ENCODE measurements at places on chromosomes 2 and 18.

DNA sequence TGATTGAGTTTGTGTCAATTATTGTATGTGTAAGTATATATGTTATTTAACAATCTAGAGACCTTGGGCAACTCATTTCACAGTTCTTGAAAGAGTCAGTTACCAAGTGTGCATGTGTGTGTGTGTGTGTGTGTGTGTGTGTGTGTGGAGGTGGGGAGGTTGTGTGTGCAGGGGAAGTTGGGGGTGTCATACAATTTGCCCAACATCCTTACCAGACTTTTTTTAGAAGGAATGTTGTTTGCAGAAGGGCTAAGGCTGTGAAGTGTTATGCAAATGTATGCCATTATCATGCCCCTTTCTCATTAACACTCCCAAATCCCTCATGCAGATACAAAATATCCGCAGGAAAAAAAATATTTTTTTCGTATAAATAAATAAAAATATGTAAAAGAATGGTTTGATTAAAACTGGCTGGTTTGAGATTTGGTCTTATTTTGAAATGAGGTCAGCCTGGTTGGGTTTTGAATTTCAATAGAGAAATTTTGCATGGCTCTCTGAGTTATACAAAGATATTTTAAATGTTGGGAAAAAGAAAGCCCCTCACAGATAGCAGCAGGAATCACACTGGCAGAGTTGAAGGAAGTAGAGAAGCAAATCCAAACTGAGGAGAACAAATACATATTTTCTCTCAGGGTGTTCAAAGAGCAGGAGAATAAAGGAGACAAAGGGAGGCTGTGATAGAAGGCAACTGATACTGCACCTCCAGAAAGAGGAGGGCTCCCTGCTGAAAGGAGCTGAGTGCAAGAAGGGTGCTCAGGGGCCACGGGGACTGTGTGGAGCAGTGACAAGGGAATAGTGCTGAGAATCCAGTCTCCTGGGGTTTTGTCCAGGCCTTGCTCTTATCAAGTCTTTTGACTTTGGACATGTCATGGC is 1365.5 kb upstream of the CELF4 start:
- no peak for DNase-seq

- peak; percentile 61 for DNase-seq
These were observed 35.6 kb downstream of the ACTR2 start for GRCh38 chr2:65263262-65263661.

GRCh38 chr18:48926420-48926857 is 24.3 kb downstream of the SMAD7 start:
- DNase-seq, result no peak

DNA sequence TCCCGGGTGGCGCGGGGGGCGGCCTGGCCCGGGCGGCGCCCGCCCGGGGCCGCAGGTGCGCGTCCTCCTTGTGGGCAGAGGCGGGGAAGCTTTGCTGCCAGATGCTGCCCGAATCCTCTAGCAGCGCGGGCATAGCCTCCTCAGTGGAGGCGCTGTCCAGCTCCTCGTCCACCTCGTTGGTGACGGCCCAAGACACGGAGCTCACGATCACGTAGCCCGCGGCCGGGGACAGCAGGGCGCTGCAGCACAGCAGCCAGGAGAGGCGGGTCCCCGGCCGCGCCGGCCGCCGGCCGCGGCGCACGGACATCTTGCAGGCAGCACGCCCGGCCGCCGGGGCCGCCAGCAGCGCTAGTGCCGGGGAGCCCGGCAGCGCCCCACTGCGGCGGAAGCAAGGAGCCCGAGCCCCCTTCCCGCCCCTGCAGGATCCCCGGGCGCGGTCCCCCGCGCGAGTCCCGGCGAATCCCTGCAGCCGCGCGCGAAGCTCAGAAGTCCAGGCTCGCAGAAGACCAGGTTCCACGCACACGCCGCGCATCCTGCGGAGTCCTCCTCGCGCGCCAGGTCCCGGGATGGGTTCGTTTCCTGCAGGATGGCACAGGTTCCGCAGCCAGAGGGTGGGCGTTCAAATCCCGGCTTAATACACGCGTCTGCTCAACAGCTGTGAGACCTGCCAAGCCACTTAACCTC is at the start of gene CREG2:
Gene CREG2, minus strand, starts transcription at position 353 of the 684 bp plus-strand sequence. Its CDS starts 46 bp downstream, at position 307.
- peak; percentile 76 for DNase-seq

DNA sequence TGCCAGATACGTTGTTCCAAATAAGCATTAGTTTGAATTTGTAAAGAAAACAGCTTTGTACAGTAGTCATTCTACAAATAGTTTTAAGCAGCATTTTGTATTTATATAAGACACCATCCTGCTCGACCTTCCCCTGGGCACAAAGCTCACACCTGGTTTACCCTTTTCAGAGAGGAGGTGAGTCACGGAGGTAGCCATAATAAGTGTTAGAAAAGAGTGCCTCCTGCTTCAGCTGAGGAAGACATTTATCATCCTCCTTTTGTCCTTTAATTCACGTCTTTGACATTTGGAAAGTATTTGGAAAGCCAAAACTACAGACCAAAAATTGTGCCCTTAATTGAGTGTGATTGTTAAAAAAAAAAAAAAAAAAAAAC is 6.8 kb downstream of the RAB12 start:
- DNase-seq, result no peak

- no peak for DNase-seq
These were observed 92.1 kb upstream of the CREB1 start for GRCh38 chr2:207437524-207438143.

DNA sequence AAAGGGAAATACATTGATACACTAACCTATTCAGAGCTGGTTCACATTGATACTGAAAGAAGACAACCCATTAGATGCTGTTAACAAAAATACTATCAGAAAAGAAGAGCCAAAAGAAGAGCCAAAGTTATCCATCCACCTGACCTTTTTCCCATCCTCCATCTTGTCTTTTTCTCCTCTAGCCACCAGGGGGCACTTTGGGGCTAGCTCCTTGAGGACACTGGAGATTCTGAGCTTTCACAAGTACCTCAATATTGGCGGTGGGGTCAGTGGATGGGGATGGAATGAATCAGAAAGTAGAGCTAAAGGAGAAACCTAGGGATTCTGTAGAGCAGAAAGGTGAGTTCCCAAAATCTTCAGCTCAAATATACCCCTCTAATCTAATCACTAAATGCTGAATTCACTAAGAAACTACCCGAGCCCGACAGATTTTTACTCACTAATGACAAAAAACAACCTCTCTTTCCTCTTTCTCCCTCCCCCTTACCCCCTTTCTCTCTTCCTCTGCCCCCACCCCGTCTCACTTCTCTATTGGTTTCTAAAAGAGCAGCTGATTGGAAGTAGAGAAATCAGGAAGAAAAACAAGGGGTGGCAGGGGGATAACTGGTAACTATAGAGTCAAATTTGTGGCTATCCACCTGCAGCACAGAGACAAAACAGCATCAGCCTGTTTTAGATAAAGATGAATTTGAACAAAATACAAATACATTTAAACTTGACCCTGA is 203.3 kb downstream of the TCF4 start:
- peak; percentile 68 for DNase-seq

DNA sequence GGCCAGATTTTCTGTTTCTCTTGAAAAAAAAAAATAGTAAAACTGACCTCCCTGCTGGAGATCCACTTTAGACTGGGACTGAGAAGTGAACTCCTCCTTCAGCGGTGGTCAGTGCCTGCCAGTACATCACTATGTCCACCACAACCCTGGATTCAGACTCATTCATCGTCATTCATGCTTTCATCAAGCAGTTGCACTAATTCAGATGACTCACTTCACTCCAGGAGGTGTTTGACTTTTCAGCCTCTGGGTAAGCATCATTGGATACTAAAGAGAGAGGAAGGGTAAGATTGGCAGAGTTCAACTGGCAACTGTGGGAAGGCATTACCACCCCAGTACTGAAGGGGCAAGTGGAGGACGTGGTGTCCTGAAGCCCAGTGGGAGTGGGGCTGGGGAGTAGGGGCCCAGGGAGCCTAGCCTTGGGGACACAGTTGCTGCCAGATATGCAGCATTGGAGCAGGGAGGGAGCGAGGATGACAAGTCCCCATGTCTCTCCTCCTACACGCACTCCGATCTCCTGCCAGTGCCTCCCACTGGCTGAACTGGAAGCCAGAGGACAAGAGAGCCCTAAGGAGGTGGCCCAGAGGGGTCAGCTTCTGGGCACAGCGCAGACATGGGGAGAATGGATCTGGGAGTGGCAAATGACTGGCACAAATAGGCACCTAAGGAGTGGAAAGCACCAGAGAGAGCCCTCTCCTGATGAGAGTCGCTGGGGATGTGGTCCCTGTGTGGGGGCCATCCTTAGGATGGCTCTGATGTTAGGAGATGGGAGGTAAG is 111.1 kb downstream of the TGFA start:
- peak; percentile 1 for DNase-seq

DNA sequence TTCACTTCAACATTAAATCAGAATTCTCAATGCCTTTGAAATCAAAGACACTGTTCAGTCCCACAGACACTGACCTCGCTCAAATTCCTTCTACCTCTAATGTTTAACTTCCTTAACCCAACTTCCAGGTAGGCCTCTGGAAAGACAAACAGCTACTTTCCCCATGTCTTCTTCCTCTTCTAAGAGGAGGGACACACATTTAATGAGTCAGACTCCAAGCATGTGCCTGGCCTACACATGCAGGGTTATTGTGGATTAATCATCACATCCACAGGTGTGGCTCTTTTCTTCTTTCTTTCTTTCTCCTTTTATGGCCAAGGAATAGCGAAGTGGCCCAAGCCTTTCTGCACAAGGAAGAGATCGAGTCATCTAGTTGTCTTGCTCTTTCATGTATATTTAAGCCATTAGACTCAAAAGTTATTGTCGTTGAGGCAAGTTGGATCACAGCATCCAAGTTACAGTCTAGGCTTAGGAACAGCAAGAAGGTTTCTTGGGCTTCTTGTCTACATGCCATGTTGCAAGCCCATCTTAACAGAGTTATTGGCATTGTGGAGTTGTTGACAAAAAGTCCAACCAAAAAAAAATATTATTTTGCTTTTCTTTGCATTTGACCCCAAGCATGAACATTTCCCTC is 387.8 kb downstream of the IRS1 start:
- DNase-seq, result peak; percentile 64

GRCh38 chr18:49359732-49360444 is 100.6 kb downstream of the DYM start:
- peak; percentile 86 for DNase-seq

- peak; percentile 87 for DNase-seq
These were observed 133.7 kb downstream of the RHBDD1 start for GRCh38 chr2:226969417-226970080.

DNA sequence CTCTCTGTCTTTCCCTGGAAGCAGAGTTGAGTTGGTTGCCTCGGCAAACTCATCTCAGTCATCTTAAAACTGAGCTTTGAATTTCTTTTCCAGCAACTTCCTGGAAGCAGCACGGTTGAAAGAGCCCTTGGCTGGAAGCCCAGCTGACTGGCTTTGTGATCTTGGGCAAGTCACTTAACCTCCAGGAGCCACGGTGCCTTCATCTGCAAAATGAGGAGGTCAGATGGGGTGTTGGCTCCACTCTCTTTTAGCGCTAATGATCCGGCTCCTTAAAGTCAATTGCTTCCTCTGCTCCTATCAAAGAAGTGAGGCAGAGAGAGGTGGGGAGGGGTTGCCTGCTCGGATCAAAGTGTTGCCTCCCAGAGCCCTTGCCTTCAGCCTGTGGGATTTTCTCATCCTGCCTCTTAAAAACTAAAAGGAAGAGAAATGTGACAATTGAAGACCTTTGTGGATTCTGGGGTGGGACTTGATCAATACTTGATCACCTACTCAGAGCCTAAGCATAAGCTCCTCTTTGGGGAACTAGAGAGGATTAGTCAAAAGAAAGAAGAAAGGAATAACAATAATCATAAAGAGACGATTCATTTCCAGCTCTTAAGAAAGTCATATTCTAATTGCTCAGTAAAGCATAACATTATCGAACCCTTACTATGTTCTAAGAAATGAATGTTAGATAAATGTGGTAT is 86.6 kb downstream of the MYCN start:
- no peak for DNase-seq

DNA sequence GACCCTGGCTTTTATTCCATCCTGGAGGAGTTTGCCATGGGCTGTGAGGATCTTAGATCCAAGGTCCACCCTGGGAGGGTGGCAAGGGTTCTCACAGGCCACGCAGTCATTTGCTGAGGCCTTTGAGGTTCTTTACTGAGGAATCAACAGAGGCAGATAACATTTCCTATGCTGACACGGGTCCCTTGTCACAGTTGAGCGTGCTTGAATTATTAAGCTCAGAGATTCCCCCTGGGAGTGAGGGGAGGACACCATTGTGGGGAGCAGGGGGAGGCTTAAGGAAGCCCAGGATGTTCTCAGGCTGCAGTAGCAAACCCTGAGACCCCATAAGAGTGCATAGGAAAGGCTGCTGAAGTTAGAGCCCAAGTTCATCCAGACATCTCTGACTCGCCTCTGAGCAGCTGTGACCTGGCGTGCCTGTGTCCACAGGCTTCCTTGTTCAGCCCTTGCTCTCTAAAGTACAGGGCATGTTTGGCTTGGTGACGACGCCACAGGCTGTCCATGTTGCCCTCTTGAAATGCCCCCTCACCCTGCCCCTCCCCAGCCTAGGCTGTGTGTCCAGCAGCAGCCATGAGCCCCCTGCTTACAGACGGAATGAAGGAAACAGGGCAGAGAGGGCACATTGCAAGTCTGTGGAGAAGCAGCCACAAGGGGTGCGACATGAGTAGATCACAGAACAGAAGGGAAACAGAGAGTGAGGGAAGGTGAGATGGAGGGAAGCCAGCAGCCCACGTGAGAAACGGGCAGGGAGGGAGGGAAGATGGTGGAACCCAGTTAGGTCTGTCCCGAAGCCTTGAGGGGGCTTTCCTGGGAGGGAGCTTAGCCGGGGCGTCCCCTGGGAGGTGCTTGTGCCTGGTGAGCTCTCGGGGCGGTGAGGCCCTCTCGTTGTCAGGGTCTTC is 34.0 kb downstream of the NAPG start:
- no peak for DNase-seq

DNA sequence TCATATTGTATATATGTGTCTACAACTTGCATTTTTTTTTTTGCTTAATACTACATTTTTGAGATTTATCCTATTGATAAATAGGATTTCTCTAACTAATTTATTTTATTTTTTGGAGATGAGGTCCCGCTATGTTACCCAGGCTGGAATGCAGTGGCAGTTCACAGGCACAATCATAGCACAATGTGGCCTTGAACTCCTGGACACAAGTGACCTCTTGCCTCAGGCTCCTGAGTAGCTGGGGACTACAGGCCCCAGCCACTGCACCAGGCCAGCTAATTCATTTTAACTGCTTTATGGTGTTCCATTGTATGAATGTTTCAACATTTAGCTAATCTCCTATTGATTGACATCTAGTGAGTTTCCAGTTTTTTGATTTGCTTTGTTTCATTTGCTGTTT is 16.8 kb upstream of the CLASP1 start:
- no peak for DNase-seq

Data from EH (cell line).